ENCODE measurements at places on chromosomes 7 and 10.

GRCh38 chr10:86819567-86819966 lies 63.1 kb downstream of the BMPR1A start:
- no peak for DNase-seq

GRCh38 chr7:102992938-102993717 lies 80.3 kb downstream of the LRRC17 start:
- peak; percentile 94 for DNase-seq

DNA sequence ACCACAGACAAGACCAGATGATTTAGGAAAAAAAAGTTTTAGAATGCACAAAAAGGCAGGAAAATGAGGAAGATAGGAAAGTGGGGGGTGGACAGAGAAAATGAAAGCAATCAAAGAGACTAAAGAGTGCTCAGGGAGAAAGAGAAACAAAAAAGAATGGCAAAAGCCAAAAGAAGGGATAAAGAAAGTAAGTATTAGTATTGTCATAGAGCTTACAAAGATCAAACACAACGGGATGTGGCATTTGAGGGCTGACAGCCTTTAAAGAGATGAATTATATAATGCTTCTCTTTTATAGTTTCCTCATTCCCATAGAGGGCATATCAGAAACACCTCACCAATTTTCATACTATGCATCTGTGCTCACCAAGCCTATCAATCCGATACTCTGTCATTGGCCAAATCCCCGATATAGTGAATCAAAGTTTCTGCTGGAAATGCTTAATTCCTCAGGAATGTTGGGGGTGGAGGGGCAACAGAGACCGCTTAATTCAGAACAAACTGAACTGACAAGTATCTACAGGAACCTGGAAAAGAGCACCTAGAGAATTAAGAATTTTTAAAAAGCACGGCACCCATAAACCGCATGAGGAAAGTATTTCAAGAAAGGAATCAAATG lies 2.7 kb downstream of the COG5 start:
- DNase-seq, result no peak

DNA sequence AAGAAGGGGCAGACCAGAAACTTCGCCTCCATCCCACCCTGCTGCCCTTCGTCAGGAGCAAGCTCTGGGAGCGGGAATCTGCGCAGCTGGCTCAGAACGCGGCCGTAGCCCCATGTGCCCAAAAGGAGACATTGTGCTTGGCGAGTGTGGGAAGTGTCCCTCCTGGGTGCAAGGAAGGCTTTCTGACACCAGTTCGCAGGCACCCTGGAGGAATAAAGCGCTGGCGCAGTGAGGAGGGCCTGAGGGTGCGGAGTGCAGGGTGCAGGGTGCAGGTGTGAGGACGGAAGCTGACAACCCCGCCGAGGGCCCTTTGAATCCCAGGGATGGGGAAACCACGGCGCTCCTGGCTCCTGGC lies 811 bp downstream of the SLIT1 start:
- DNase-seq, result no peak

- no peak for DNase-seq
These were observed 153.3 kb downstream of the ELMO1 start for GRCh38 chr7:37295401-37295800.

- no peak for DNase-seq
These were observed 1.4 kb downstream of the SFR1 start for GRCh38 chr10:104123397-104123796.

GRCh38 chr10:31745612-31746376 lies 182.8 kb downstream of the ARHGAP12 start:
- peak; percentile 76 for DNase-seq

GRCh38 chr7:142870147-142870559 lies 15.3 kb downstream of the EPHB6 start:
- no peak for DNase-seq

DNA sequence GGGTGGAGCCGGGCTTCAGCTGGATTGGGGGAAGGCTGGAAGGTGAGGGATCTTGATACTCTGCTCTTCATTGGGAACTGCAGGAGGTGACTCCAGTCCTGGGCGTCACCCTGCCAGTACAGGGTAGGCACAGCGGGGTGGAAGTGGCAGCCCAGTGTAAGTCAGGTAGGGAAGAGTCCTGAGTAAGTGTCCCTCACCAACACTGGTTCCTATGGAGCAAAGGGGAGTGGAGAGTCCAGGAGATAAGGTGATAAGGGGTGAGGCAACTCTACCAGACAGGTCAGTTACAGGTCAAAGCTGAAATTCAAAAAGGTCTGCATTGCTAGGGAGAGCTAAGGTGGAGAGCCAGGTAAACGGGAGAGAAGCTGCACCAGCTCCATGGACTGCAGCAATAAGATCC lies 145.6 kb upstream of the NFE2L3 start:
- no peak for DNase-seq

GRCh38 chr7:112223310-112223709 lies 16.8 kb downstream of the ZNF277 start:
- no peak for DNase-seq

- no peak for DNase-seq
These were observed 279.2 kb downstream of the PRPF18 start for GRCh38 chr10:13865758-13866491.

- DNase-seq, result no peak
These were observed 918.6 kb upstream of the AUTS2 start for GRCh38 chr7:68679459-68680234.

DNA sequence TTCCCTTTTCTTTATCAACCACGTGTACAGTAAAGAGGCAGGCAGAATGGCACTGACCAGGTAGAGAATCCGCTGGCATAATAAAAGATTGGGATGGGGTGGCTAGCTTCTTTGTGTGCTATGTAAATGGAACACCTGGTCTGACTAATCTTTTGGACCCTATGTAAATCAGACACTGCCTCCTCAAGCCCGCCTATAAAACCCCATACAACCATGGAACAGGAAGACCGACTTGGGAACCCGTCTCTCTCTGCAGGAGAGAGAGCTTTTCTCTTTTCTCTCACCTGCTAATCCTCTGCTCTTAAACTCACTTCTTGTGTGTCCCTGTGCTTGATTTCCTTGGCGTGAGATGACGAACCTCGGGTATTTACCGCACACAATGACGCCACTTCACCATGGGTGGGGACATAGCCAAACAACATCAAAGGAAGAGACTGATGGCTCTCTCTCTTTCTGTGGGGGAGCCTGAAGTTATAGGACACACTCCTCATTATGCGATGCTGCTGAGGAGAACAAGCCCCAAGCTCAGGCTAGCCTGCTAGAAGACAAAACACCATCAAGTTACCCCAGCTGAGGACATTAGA lies 94.2 kb downstream of the ARL5B start:
- no peak for DNase-seq

DNA sequence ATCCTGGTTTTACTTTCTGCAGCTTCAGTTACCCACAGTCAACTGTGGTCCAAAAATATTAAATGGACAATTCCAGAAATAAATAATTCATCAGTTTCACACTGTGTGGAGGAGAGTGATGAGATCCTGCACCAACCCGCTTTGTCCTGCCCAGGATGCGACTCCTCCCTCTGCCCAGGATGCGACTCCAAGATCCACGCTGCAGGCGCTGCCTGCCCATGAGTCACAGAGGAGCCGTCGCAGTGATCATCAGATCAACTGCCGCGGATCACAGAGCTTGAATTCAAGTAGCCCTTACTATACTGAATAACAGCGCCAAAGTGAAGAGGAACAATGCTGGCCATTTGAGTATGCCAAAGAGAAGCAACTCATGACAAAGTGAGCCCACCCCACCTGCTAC lies 61.5 kb downstream of the GRB10 start:
- no peak for DNase-seq

GRCh38 chr7:158924956-158925355 lies 68.6 kb downstream of the DYNC2I1 start:
- DNase-seq, result peak; percentile 19

- DNase-seq, result no peak
These were observed 12.7 kb upstream of the CACUL1 start for GRCh38 chr10:118767297-118768040.

- DNase-seq, result no peak
These were observed 169.8 kb downstream of the NOC3L start for GRCh38 chr10:94192974-94193373.

DNA sequence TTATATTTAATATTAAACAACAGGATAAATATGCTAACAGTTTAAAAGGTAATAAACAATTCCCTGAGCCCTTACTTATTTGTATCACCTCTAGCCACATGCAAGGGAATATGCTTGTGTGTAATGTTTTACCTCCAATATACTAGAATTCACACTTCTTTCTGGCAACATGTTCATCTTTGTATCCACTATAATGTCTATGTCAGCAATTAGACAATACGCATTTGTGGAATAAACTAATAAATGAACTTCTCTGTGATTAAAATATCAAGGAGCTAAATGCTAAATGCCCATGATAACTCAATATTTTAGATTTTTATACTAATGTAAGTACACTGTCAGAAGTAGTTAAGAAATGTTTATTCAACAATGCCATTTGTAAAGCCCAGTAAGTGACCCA lies 350.5 kb downstream of the DGKB start:
- DNase-seq, result no peak

- DNase-seq, result no peak
These were observed 117.5 kb downstream of the CAMK1D start for GRCh38 chr10:12466704-12467305.

DNA sequence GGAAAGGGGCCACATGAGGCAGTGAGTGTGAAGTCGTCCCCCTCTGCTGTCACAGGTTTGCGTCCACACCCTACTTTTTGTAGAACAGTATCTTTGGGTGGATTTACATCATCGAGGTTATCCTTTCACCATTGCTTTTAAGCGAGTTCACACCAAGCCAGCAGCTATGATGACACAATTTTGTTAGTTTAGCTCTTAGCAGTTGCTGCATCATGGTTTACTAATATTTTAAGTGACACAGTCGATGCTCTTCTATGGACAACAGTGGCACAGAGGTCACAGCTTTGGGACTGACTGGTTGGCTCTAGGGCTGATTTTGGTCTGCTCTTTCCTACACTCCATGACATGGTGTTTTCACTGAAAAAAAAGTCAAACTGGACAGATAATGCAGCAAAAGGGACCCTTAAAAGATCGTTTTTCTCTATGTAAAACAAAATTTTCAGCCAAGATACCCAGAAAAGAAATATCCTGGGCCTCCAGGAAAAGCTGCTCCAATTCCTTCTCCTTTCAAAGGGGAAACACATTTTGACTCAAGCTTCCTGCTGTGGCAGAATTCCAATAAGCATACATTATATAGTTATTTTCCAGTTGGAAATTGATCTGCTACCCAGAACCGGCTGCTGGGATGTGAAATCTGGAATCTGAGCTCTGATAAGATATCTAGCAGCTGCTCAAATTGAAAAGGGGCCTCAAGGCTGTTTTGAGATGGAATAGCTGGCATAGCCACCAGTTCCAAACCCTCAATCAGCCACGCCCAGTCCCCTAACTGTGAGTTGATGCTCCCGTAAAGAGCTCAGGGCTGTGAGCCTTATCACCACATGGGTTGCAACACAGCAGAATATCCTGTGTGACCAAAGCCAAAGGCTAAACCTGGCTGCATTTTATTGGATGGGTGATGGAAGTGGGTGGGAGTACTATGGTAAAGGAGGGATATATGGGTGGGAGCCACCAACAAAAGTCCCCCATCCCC lies 114.2 kb downstream of the SMURF1 start:
- DNase-seq, result no peak

DNA sequence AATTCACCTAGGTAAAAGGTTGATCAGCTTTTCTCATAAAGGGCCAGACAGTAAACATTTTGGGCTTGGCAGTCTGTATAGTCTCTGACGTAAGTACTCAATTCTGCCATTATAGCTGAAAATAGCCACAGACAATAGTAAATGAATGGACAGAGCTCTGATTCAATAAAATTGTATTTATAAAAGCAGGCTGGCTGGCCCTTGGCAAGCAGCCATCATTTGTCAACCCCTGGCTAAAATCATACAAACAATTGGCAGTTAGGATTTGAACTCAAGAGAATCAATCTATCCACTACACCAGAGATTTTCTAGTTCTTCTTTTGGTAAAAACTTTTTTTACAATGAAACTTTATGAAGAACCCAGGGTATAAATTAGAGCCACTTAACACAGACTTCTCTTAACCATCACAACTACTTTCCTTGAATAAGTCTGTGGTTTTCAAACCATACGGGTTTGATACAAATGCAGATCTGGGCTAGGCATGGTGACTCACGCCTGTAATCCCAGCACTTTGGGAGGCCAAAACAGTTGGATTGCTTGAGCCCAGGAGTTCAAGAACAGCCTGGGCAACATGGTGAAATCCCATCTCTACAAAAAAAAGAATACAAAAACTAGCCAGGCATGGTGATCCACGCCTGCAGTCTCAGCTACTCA lies 124.5 kb downstream of the SLC16A9 start:
- no peak for DNase-seq

- no peak for DNase-seq
These were observed 145.8 kb upstream of the LRRN3 start for GRCh38 chr7:110944966-110945644.

DNA sequence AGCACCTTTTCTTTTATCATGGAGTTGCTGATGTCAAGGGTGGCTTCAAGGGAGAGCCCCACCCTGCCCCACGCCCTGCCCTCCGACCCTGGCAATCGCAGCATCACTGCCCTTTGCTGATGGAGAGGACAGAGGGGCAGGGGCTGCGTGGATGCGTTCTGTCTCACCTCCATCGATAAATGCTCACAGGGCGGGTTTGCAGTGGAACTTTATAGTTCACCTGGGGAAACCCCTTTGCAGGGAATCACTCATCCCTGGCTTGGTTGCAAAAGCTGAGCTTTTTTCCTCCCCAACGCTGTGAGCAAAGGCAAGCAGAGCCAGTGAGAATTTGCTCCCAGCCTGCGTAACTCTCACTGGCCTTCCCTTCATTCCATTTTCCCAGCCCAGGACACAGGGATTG lies 176.8 kb downstream of the WDR37 start:
- DNase-seq, result no peak

- no peak for DNase-seq
These were observed 37.4 kb upstream of the GRM8 start for GRCh38 chr7:127290116-127290655.

DNA sequence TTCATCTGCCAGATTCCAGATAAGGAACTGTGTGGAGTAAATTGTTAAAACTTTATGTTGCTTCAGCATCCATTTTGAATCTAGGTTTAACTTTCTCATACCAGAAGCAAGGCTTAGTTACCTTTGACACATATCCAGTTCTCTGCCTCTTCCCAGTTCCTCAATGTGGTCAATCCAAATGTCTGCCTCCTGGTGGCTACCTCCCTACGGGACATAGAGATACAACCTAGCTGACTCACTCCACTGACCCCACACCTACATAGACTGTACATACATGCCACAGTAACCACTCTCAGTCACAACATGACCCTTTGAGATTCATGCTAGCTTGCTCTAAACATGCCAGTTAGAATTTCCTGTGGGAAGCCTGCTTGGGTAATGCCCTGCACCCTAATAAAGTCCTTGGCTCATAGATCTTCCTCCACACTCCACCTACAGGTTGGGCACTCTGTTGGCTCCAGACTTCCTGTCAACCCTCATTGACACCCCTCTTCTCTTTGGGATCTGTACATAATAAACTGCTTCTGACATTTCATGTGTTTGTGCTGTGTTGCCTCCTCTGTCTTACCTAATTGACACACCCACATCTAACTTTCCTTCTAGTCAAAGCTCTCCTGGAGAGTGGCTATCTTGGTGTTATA lies 278.1 kb downstream of the HTR7 start:
- peak; percentile 71 for DNase-seq

GRCh38 chr10:133251388-133252222 lies 13.9 kb downstream of the VENTX start:
- no peak for DNase-seq

- no peak for DNase-seq
These were observed 80.1 kb upstream of the AUTS2 start for GRCh38 chr7:69517985-69518704.

- DNase-seq, result no peak
These were observed 12.8 kb downstream of the CPXM2 start for GRCh38 chr10:123878666-123879303.

- peak; percentile 37 for DNase-seq
These were observed 233.1 kb downstream of the PARD3 start for GRCh38 chr10:34581801-34582532.

GRCh38 chr7:134452419-134452838 lies 6.5 kb downstream of the AKR1B1 start:
- no peak for DNase-seq
